AG04450 (cell line): ENCODE measurements at places on chromosomes 13 and 19.

- DNase-seq: no peak
Observed at GRCh38 chr19:8340341-8341096, 2.5 kb downstream of the KANK3 start.

GRCh38 chr13:88945793-88946192 is 1274.6 kb downstream of the SLITRK5 start:
- no peak for DNase-seq

DNA sequence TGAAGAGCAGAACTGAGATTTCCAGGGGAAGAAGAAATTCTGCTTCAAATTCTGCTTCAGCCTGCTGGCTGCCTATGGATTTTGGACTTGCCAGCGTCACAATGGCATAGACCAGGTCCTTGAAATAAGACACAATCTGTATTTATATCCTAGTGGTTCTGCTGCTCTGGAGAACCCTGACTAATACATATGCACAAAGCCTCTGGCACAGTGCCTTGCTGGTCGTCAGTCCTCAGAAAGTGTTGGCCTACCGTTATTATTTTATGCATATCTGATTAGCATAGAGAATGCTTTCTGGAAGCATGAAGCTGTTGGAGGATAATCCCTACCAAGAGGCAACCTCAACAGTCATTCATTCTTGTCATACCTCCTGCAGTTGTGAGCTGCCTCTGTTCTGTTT is 213.7 kb downstream of the B3GLCT start:
- DNase-seq: no peak

DNA sequence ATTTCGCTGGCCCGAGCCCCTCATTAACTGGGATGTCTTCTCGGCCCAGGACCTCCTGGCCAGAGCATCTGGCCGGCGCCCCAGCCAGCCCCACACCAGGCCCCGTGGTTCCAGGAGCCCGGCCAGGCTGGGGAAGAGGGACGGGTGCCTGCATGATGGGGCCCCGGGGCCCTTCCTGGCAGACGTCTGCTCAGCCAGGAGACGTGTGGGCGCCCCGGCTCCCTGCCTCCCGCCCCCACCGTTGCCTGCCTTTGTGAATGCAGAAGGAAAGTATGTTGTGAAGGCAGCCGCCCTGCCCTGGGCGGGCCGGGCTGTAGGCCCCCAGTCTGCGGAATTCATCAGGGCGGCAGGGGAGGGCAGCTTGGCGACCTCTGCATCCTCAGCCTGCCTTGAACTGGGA is 4.4 kb upstream of the COMP start:
- DNase-seq: no peak

DNA sequence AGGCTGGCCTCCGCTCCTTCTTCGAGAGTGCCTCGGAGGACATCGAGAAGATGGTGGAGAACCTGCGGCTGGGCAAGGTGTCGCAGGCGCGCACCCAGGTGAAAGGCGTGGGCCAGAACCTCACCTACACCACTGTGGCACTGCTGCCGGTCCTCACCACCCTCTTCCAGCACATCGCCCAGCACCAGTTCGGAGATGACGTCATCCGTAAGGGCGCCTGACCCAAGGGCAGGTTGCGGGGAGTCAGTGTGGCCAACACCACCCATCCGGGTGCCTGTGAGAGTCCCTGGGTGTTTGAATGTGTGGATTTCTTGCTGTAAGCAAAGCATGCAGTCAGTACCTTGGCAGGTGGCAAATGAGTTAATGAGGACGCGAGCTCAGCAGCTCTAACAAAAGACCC is 78.8 kb downstream of the RYR1 start:
- no peak for DNase-seq

GRCh38 chr19:33464733-33465115 is 56.9 kb downstream of the PEPD start:
- DNase-seq: no peak

DNA sequence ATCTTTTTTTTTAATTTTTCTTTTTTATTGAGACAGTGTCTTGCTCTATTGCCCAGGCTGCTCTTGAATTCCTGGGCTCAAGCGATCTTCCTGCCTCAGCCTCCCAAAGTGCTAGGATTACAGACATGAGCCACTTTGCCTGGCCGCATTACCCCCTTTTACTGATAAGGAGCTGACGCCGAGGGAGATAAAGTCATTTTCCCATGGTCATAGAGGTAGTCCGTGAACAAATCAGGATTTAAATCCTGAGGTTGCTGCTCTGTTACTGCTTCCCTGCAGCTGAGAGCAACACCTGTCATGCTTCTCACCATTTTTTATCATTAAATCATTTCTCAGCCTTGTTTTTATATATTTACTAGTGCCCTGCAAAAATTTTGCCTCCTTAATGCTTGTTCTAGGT is 7.4 kb downstream of the CYSLTR2 start:
- no peak for DNase-seq

- DNase-seq: no peak
Observed at GRCh38 chr19:30222428-30222873, 149.7 kb upstream of the ZNF536 start.

DNA sequence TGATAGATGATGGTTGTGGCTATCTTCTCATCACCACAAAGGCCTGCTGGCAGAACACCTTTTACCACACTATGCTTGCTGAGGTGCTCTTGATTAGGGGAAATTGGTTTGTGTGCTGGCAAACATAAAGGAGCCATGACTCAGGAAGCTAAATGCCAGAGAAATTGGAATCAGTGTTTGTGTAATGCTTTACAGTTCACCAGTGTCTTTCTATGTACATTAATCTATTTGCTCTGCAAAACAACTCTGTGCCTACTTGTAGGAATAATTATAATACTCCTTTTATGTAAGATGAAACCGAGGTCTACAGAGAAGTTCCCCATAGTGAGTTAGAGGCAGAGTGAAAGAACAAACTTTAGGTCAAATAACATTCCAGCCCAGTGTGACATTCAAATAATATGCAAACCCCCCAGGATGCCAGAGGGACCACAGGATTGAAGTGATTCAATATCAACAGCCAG is 390.5 kb upstream of the HTR2A start:
- DNase-seq: peak; percentile 29

GRCh38 chr13:75220861-75221260 is 261.1 kb downstream of the TBC1D4 start:
- no peak for DNase-seq

GRCh38 chr13:51895906-51896888 is 34.4 kb downstream of the CCDC70 start:
- DNase-seq: peak; percentile 7

DNA sequence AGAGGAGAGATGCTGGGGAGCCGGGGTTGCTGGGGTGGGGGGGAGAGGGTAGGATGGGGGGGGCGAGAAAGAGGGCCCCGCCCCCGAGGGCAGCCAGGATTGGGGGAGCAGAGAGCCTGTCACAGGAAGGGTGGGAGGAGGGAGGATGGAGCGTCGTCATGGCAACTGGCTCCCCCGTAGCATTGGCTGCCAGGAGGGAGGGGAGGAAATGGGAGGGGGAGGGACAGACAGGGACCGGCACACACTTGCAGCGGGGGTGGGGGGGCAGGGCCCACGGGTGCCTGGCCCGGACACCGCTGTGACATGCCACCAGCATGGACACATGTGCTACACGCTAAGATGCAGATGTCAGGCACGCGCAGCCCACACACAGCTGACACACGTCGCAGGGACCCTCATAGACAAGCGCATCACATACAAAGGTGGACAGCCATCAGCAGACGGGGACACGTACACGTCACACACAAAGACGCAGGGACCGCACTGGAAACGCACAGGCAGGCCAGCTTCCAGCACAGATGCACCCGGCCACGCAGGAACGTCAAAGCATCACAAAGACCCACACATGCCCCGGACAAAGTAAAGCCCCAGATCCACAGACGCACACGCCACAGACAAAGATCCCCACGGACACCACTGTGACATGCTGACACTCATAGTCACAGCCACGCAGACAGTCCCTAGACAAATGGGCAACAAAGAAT is at the start of gene LMTK3:
LMTK3 (minus strand) TSS at position 36 of the 704 bp plus-strand sequence. CDS start 259 bp downstream, outside the sequence.
- no peak for DNase-seq

GRCh38 chr19:4709440-4710280 is 14.0 kb downstream of the DPP9 start:
- DNase-seq: no peak

DNA sequence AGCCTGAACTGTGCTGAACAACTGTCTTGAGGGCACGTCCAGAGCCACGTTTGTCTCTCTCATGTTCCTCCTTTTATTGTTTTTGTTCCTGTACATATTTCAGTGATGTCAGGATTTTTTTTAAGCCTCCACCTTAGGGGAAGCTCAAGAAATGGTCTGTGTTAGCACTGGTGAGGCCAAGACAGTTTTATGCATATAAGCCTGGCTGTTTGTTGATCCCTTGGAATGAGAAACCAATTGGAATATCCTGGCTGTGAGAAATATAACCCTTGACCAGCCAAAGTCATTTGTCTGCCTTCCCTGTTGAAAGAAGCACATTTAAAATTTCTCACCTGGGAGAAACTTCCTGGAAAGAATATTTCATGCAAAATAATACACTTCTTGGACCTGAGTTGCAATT is 115.8 kb downstream of the DNAJC15 start:
- no peak for DNase-seq

GRCh38 chr19:7228935-7229541 is 65.2 kb downstream of the INSR start:
- DNase-seq: no peak

- DNase-seq: no peak
Observed at GRCh38 chr19:11090997-11091702, 1.9 kb downstream of the LDLR start.

GRCh38 chr13:93922063-93922855 is 557.2 kb downstream of the DCT start:
- DNase-seq: no peak

GRCh38 chr19:33186431-33187182 is 7.5 kb upstream of the LRP3 start:
- no peak for DNase-seq

DNA sequence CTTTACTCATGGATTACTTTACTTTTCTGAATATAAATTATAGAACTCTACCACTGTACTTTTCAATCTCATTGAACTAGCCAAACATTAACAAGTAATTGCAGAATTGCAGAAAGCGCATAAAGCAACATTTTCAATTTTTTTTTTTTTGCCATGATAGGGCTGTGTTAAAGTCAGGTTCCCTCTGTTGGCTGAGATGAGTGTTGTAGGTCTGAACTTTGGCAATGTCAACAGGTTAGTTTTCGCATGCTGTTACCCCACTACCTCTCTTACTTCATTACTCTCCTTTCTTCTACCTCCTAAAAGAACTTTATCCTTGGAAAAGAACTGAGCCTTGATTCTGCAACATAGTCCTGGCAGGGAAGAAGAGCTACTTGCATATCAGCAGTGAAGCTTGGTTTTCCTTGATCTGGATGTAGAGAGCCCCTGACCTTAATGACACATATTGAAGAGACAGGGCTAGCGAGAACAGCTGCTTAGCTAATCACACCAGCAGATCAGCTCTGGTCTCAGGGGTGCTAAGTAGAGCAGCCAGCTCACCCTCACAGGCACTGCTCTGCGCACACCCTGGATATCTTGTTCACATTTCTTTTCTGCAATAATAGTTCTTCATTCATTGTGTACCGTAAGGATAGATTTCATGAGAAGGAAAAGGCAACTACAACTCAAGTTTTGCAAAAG is 119.5 kb downstream of the FLT1 start:
- no peak for DNase-seq

DNA sequence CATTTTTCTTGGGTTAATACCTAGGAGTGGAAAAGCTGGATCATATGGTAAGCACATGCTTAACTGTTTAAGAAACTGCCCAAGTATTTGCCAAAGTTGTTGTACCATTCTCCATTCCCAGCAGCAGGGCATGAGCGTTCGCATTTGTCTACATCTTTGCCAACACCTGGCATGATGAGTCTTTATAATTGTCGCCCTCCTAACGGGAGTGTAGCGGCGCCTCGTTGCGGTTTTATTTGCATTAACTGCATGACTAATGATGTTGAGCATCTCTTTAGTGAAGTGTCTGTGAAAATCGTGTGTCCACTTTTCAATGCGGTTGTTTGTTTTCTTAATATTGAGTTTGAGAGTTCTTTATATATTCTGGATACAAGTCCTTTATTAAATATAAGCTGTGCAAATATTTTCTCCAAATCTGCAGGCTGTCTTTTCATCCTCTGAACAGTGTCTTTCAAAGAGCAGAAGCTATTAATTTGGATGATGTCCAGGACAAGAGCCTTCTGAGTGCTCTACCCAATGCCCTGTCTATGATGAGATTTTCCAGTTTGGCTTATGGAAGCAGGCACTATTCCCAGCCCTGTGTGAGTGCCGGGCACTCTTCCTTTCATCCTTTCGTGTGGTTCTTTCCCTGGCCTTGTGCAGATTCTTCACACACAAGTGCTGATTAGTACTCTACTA is 202.0 kb downstream of the FOXO1 start:
- no peak for DNase-seq

GRCh38 chr13:75612354-75612753 is 23.8 kb upstream of the LMO7 start:
- no peak for DNase-seq

GRCh38 chr19:31533114-31533513 is 183.9 kb upstream of the TSHZ3 start:
- no peak for DNase-seq

DNA sequence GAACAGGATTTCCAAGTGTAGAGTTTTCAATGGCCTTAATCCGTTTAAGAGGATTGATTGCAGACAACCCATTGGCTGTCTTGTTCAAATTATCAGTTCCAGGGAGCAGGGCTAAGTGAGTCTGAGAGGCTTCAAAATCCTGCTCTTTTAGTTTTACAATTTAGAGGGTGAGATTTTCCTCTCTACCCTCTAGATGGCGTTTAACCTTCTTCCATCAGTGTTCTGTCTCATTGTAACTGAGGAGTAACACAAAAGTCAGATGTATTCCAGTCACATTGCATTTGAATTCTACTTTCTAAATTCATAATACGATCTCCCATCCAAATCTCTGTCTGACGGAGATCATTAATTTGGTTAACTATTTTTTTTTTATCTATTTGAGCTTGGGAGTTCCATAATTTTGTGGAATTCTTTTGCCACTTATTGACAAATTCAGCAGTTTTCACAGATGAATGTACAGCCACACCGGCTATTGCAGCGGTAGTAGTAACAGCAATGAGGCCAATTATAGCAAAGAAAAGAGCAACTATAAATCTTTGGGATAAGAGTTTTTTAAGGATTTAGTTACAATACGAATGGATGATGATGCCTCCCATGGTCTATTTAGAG is 7.8 kb upstream of the C19orf84 start:
- DNase-seq: no peak

DNA sequence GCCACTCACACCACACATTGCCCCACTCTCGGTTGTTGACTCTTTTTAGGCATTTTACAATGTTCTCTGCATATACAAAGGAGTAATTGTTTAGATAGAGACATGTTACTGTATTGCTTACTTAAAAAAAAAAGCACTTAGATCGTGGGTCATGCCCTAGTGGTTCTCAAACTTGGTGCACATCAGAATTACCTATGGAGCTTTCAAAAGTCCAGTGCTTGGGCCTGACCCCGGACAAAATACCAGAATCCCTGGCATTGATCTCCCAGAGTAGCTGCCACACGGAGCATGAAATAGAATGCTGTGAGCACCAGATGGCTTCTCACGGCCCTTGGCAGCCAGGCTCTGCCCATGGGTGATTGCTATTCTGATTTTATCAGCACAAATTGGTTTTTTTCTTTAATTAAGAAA is 20.0 kb downstream of the ACP7 start:
- DNase-seq: no peak

- no peak for DNase-seq
Observed at GRCh38 chr19:48501494-48502349, 9.9 kb downstream of the LMTK3 start.
